ENCODE measurements at places on chromosomes 1 and 21.

- DNase-seq = no peak
These were observed 10.7 kb upstream of the ARHGEF11 start for GRCh38 chr1:157056269-157056668.

GRCh38 chr1:20058531-20058930 lies 11.5 kb upstream of the PLA2G5 start:
- no peak for DNase-seq

DNA sequence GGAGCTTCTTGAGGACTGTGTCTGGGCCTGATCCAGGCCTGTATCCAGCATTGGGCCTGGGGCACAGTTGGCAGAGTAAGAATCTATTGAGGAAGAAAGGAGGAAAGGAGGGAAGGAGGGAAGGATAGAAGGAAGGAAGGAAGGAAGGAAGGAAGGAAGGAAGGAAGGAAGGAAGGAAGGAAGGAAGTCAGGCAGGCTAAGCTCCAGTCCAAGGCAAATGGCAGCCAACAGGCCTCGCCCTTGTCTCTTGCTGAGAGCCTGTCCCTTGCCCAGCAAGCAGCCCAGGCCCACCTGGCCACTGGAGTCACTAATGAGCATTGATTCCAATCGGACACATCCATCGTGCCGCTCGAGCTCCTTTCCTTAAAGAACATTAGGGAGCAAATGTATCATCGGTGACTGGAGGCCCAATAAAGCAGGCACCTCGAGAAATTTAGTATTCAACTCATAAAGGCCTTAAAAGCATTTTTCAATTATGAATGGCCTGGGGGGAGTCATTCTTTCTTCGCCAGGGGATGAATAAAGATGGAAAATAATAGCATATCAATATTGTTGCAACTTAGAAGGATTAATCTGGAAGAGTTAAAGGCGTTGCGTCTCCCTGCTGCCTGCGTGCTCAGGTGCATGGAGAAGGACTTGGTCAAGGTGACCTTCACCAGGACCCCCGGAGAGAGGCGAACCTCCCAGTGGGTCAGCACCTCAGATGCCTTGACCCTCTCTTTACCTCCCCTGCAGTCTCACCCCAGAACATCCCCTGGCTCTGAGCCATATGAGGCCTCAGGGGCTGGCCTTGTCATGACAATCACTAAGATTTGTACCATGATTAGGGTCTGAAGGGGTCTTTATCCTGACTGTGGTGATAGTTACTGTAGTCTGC lies 144.5 kb upstream of the RUNX3 start:
- no peak for DNase-seq

DNA sequence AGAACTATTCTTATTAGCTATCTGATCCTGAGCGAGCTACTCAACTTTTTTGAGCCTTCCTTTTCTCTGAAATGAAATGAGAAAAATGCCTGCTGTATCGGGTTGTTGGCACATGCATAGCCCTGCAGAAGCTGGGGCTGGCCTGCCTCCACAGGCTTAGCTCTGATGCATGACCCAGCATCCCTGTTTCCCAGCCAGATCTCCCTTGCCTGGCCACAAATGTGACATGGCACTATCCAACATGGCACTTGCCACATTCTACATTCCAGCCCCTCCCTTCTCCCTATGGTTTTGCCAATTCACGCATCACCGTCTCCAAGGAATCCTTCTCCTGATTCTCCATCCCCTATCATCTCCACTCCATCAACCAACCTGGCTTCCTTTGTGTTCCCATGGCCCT lies 13.8 kb downstream of the RNU5D-1 start:
- no peak for DNase-seq

- peak; percentile 65 for DNase-seq
These were observed 43.5 kb downstream of the CHIA start for GRCh38 chr1:111334169-111334568.

GRCh38 chr1:57868239-57868638 lies 444.4 kb upstream of the DAB1 start:
- no peak for DNase-seq

All from CD4-positive, alpha-beta T cell treated with Interleukin-15 for 1 hour (primary cell).